Stimulated activated CD4-positive, alpha-beta T cell treated with anti-CD3 and anti-CD28 coated beads, Interleukin-12 subunit alpha, Interleukin-12 subunit beta, amount 100 ng/mL, for 24 hours (primary cell): ENCODE measurements at places on chromosomes 5 and 9.
A peak's percentile ranks its signal among the peaks of the same experiment; 100 is the strongest.

DNA sequence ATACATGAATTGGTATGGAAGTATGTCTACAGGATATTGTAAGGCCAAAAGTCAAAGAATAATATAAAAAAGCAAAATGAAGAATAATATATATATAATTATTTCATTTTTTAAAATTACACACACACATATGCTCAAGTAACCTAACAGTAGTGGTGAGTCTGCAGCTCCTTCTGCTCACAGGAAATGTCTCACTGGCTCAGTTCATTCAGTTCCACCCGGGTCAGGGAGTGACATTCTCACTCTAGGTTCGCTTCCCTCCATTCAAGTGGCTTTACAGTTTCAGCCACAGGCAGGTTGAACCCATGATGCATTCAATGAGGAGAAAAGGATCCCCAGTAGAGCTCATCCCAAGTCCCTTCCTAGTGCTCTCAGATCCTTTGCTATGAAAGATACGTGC, 90.8 kb downstream of the SUSD1 start:
- DNase-seq: no peak

- no peak for DNase-seq
These were observed 519 bp downstream of the ZER1 start for GRCh38 chr9:128771094-128771721.

DNA sequence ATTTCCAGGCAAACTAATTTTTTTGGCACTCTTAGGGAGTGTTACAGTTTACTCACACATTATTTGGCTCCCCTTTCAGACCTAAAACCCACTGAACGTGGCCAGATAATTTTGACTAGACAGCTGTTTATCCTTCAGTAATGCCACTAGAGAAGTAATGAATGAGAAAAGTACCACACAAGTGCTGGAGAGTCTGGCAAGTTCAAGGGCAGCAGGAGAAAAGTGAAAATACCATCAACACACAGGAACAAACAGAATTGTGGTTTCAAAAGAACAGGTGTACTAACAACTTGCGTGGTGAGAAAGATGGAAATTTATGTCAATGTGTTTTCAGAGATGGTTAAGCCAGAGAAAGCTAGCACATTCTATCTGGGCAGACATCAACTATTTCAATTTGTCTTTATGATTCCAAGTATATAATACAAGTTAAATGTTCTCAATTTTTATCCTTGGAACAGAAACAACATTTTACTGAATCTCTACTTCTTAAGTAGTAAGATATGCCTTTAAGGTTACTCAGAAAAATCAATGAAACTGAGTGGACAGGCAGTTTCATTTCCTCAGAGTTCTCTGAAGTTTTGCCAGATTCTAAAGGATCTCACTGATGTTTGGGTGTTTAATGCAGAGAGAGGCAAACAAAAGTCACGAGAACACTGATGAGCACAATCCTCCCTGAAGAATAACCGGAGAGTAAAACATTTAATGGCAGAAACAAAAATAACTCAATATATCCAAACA, 91.0 kb downstream of the ARSB start:
- DNase-seq: no peak

DNA sequence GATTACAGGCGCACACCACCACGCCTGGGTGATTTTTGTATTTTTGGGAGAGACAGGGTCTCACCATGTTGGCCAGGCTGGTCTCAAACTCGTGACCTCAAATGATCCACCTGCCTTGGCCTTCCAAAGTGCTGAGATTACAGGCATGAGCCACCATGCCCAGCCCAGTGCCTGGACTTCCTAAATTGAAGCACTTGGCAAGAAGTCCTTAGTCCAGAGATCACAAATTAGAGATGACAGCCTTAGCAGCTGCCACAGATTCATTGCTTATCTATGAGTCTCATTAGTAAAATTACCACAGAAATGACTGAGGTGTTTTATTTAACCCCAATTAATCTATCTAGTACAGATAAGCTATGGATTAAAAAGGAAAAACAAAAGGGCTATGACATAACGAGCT, 19.2 kb downstream of the EFCAB9 start:
- no peak for DNase-seq

DNA sequence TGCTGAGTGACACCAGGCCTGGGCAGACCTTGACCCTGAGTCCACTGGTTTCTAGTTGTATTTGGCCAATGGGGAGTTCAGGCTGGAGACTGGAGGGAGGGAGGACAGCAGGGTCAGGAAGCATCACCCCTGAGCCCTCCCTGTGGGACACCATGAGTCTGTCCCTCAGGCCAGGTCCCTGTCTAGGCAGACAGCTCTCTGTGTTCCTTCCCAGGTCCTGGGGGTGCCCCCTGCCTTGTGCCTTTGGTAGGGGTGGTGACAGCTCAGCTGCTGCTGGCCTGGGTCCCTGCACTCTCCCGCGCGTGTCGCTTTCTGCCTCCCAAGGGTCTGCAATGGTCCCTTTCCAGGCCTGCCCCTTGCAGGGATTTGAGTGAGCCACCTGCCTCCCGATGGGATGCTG, 125.5 kb downstream of the OLFM1 start:
- no peak for DNase-seq

- DNase-seq: no peak
These were observed 400.2 kb downstream of the EFNA5 start for GRCh38 chr5:107270561-107270960.

DNA sequence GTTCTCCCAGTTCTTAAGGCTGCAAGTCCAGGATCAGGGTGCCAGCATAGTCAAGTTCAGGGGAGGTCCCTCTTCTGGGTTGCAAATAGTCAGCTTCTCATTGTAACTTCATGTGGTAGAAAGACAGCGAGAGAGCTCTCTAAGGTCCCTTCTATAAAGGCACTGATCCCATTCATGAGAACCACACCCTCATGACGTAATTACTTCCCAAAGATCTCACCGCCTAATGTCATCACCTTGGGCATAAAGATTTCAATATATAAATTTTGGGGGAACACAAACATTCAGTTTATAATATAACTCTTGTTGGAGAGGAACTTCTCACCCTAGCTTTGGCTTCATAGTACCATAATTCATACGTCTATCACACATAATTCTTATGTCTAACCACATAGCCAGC, 203.9 kb upstream of the VLDLR start:
- no peak for DNase-seq

- no peak for DNase-seq
These were observed 142.2 kb upstream of the RANBP3L start for GRCh38 chr5:36443941-36444340.

DNA sequence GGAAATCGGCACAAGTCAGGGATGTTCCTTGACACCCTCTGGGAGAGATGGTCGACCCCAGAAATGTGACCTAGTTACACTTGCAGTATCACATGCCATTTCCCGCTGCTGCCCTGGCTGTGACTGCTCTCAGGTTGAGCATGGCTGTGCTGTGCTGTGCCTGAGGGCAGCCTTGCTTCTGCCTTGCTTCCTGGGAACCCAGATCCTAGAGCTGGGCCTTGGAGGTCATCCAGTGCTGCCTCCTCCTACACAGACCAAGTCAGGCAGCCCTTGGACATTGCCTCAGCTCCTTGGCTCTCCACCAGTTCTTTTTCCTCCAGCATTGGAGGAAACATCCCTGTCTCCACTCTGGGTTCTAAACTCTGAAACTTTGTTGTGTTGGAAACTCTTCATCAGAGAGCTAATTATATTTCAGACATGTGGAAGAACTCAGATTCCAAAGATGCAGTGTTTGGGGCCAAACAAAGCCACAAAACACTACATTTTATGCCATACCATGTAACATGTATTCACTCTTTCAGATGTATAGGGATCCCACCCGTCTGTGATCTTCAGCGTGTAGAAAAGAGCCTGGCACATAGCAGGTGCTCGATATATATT, 6.1 kb downstream of the MAMDC2 start:
- DNase-seq: no peak

GRCh38 chr5:135426102-135427082, 20.8 kb downstream of the DCANP1 start:
- no peak for DNase-seq

GRCh38 chr5:90613918-90614504, 55.4 kb downstream of the ADGRV1 start:
- no peak for DNase-seq

DNA sequence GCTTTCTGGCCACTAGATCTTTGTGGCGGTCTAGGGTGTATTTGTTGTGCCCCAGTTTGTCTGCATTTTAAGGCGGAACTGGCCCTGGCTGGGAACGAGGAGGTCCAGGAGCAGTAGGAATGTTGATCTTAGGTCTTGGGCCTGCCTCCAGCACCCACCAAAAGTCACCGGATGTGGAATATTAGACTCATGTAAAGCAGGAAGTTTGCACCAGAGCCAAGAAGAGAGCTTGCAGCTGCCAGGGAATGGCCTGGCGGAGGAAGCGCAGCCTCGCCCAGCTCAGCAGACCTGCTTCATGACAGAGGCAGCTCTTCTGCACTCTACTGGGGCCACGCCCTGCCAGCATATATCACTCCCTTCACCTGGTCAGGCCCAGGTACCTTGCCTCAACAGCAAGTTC, 3.3 kb downstream of the GPX3 start:
- DNase-seq: no peak

DNA sequence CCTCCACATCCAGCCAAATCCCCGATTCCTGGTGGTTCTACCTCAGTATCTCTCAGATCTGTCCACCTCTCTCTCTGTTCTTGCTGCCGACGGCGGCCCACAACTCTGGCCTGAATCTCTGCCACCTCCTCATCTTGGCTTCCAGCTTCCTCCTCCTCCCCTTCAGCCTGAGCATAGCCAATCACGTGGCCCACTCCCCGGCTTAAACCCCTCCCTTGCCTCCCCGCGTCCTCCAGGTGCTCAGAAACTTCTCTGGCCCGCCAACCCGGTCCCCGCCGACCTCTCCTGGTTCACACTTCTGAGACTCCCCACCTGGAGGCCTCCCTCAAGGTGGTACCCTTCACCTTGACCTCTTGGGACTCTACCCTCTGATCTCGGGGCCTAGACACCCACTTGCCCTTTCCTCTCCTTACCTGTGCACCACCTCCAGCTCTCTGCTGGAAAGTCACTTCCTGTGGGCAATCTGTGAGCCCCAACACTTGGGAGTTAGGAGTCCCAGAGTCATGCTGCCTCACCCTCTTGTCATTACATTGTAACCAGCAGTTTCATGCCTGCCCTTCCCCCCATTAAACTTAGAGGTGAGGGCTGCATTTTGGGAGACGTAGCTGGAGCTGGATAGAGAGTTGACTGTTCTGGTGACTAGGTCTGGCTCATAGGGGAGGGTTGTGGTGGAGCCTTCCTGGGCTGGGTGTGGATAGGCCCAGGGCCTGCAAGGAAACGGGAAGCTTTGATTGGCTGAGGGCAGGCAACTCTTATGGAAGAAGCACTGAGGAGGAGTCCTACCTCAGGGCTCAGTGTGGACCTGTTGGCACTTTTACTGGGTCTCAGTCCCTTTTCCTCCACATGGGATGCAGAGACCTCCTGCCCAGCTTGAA, 4.5 kb upstream of the SET start:
- DNase-seq: peak; percentile 79

DNA sequence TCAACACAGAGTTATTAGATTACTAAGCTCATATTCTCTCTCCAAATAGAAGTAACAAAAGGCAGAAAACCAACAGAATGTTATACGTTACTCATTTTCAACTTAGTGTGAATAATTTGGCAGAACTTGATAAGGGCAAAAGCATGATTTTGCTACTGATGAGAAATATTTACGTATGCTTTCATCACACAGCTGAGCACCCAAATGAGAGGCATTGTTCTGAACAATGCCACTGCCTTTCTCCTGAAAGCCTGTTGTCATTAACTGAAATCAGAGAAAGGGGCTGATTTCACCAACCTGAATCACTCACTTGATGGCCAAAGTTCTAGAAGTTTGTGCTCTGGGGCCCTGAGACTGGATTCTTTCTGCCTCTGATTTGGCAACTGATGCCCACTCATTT, 367.5 kb upstream of the PTGER4 start:
- no peak for DNase-seq

DNA sequence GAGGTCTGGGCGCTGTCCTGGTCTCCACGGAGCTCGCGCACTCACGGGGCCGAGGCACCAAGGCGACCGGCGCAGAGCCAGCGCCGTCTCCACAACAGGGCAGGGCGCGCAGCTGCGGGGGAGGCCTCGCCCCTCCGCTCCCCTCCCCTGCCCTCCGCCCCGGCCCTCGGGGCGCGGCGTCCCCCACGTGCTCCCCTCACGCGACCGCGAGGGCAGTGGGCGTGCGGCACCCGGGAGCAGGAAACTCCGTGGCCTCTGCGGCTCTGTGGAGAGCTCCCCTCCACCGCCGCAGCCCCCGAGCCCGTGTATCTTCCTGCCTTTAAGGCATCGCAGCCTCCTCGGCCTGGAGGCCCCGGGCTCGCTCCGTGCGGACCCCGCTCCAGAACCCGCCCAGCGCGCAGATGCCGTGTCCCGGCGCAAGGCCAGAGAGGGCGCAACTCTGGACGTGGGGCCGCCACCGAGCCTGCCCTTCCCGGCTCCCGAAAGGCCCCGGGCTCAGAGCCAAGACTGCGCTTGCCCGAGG, 708 bp upstream of the TUBB4B start:
- DNase-seq: no peak

DNA sequence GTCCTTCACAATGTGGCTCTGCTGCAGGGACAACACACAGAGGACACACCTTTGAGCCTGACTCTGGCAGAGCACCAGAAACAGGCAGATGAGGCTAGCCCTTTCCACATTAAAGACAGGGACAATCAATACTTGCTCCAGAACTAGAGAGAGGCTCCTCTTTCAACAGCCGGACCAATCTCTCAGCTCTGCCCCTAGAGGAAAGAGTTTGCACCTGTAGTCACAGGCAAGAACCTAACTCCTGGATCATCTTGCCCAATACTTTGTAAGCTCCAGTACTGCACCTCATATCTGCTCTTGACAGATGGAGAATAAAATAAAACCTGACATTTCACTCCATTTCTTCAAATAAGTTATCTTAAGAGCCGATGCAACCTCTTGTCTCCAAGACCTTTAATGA, 52.1 kb downstream of the EPB41L4A start:
- DNase-seq: no peak

DNA sequence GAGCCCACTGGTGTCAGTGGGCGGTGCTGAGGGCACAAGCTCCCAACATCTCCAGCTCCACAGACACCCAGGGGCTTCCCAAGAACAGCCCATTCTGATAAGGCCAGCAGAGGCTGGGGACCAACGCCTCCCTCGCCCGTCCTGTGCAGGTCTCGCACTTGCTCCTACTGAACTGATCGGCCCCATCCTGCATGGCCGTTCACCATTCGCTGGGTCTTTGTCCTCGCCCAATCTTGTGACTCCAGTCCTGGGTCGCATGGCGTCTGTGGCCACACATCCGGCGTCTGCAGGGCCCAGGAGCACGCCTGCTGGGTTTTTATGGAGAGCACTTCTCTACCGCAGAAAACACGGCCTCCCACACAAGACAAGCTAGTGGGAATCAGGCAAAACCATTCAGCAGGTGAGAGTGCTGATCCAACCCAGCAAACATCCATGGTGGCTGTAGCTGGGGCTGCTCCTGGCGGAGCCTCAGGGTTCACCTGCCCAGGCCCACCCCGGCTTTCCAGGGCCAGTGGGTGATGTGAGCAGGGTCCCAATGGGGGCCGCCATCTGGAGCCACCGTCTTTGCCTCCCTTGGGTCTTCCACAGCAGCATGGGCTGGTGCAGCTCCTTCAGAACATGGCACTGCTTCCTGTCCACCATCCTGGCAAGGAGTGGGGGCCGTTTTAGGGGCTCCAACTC, 7.4 kb downstream of the LRRC14B start:
- no peak for DNase-seq
